ENCODE measurements at places on chromosomes 11 and 22. TPM values are rescaled to one million over a fixed set of nuclear protein-coding genes. Genes with fewer than 3 reads are reported as not detected.

Gene OVOL1
- not detected for total RNA-seq

Gene GPR83
- total RNA-seq = 0.32 TPM

Gene PTS
- 21.3 TPM for total RNA-seq

Gene IFITM1
- 151 TPM for total RNA-seq

Gene NTM
- 21.5 TPM for total RNA-seq

Gene NNMT
- 119 TPM for total RNA-seq

Gene OR4C45
- total RNA-seq = not detected

GRCh38 chr11:980438-981357 lies 55.0 kb downstream of the AP2A2 start:
- no peak for DNase-seq

GRCh38 chr11:19559746-19560145 lies 152.9 kb upstream of the NAV2 start:
- DNase-seq = no peak

DNA sequence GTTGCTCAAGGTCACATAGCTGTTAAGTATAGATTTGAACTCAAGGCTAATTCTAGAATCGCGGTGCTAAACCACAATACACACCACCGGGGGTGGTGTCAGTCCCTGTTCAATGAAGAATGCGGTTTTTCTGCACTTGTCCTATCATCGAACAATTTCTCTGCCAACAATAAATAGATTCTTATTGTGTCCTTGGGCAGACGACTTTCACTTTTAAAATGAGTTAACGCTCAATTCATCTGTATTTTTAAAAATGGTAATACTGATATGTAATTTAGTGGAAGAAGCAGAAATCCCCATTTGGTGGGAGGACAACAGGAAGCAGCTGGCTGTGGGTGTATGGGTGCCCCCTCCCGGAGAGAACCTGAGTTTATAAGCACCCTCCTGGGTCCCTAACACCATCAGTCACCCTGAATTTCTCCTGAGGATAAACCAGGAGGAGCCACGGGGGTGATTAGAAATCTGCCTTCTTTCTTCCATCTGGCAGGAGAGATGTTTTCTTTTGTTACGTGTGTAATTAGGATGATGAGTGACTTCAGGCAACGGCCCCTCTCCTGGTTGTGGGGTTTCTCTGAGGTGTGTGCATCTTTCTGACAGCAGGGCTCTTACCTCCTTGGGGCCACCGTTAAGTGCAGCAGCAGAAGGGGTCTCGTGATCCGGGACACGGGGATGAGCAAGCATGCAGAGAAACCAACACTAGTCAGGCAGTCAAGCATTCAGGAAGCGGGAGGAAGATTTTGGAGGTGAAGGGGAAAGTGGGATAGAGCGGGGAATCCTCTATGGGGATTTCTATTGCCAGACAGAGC lies 87.7 kb downstream of the GRAMD1B start:
- no peak for DNase-seq

DNA sequence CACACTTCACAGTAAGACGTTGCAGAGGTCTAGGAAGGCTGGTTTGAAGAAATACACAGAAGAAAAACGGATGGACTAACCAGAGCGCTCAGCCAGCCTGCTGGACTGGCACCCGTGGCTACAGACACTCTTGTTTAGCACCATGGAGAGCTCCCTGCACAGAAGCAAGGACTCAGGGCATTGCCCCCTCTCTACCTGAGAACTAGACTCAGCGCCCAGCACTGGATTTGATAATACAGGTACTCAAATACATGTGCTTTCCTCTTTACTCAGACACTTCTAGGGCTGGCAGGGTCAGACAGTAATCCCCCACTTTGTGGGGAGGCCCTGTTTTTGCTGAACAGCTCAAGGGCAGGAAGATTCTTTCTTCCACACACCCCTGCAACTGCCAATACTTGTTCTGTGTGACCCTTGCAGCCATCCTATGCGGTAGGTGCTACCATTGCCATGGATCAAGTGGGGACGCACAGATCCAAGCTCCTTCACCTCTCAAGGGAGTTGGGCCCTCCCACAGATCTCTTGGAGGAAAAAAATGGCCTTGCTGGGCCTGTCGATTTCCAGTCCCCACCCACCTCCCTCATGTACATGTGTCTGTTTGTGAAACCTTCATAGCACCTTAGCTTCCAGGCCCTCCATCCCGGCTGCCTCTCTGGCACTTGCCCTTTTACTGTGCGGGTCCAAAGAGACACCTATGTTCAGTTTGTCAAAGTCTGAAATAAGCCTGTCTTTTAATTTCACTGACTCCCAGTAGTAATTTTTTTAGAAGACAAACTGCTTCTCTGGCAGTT lies 5.1 kb upstream of the P2RX6 start:
- no peak for DNase-seq

DNA sequence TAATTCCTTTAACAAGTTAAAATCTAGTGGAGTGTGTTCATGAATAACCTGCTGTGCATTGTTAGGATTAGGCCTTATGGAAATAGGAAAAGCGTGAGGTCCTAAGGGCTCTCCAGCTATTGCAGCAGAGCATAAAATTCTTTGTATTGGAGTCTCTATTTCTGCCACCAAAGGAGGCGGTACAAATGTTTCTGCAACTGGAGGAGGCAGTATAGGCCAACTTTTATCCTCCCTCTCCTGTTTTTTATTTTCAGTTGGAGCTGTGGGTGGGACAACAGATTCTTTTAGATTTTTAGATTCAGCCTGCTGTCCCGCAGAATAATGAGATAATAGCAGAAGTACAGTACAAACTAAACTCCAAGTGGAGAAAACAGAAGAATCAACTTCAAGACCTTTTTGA lies 26.2 kb downstream of the OR10A6 start:
- DNase-seq = no peak

- DNase-seq = no peak
Measured at GRCh38 chr22:49258107-49259010, 569.3 kb downstream of the BRD1 start.
